Head of caudate nucleus (tissue), 42 donors: ENCODE measurements at places on chromosomes 13 and 19.

DNA sequence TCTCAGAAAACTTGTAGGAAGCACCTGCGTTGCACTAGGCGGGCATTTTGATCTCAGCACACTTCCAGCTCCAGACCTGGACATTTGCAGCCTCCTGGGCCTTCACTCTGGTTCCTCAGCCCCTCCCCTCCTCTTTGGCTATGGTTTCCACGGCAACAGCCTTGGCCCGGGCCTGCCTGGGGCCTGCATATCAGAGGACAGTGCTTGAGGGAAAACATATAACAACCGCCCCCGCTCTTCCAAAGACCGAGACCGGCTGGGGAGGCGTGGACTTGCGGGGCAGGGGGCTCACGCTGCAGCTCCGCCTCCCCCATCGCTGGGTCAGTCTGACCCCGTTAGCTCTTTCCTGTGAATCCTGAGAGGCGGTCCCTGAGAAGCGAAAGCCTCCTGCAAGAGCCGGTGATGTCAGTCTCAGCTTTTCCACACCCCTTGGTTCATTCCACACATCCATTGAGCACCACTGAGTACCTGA is 125.7 kb upstream of the PEG3 start:
- no peak for DNase-seq

DNA sequence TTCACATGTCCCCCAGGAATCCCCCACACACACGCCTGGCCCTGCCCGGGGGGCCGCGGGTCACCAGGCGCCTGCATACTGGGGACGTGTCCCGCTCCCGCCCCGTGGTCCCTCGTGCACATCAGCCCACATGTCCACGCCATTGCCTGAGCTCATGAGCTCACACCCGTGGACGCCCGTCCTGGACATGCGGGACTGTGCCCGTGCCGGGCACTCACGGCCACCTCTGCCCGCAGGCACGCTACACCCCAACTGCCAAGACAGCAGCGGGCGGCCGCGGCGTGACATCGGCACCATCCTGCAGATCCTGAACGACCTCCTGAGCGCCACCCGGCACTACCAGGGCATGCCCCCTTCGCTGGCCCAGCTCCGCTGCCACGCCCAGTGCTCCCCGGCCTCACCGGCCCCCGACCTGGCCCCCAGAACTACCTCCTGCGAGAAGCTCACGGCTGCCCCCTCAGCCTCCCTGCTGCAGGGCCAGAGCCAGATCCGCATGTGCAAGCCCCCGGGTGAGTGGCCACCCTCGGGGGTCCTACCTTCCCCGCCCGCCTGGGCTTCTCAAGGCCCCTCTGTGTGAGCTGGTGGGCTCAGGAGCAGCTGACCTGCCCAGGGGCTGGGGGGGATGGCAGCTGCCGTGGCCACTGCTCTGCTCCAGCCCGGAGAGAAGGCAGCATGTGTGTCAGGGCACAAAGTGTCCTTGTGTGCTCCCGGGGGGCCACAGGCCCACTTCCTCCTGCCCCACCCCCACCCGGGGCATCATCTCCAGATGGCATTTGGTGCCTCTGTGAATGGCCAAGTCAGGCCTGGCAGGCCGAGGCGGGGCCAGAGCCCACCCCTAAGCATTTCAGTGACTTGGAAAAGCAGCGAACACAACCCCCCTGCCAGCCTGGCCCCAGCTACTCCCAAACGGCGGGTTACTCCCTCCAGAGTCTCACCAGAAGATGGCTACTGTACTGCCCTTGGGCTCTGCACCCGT is 7.1 kb downstream of the MIDN start:
- DNase-seq = peak; percentile 89

DNA sequence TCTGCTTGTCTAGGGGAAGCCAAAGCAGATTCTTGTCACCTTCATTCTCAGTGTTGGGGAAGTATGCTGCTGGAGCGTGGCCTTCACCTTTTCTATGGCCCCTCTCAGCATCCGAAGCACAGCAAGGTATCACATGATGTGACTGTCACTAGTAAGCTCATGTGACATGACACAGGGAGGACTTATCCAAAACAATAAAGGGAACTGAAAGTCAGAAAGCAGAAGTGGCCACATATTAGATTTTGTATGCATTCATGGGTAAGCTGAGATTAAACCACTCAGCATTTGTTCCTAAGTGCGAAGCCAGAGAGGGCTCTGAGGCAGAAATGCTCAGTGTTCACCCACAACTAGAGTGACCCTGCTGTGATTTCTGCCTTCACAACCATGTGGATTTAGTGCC is 72.8 kb upstream of the PCDH8 start:
- no peak for DNase-seq

DNA sequence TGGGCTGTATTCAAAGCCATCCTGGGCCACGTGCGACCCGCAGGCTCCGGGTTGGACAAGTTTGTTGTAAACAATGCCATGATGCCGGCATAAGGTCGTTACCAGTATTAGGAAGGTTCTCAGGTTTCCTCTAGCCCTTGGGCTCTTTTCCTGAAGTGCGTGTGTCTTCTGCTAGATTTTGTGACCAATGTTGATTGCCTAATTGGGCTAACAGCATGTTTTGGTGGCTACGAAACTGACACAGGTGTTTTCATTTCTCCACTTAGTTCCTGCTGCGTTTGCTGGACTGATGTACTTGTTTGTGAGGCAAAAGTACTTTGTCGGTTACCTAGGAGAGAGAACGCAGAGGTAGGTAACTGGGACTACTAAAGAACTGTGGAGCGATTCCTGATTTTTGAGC is 20.3 kb downstream of the ALOX5AP start:
- DNase-seq = no peak

- no peak for DNase-seq
Observed at GRCh38 chr19:29666578-29667386, 1.5 kb downstream of the PLEKHF1 start.

- no peak for DNase-seq
Observed at GRCh38 chr19:10316229-10317044, 622 bp upstream of the FDX2 start.

DNA sequence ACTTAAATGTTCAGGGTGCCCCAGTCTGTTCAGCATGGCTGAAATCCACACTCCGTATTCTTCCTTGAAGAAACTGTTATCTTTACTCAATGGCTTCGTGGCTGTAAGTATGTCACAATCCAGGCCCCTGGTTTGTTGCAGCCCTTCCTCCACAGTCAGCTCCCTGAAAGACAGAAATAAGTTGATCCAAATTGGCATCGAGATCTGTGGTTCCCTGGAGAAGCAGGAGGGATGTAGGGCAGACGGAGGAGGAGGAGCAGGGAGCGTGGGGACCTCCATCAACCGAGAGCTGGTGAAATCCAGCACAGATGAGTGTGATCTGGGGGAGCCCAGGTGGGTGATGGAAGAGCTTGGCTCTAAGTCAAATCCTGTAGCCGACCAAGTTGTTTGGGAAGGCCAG is 304 bp downstream of the TSPAN16 start:
- DNase-seq = peak; percentile 53

- no peak for DNase-seq
Observed at GRCh38 chr13:106859533-106859904, 291.6 kb upstream of the ARGLU1 start.

DNA sequence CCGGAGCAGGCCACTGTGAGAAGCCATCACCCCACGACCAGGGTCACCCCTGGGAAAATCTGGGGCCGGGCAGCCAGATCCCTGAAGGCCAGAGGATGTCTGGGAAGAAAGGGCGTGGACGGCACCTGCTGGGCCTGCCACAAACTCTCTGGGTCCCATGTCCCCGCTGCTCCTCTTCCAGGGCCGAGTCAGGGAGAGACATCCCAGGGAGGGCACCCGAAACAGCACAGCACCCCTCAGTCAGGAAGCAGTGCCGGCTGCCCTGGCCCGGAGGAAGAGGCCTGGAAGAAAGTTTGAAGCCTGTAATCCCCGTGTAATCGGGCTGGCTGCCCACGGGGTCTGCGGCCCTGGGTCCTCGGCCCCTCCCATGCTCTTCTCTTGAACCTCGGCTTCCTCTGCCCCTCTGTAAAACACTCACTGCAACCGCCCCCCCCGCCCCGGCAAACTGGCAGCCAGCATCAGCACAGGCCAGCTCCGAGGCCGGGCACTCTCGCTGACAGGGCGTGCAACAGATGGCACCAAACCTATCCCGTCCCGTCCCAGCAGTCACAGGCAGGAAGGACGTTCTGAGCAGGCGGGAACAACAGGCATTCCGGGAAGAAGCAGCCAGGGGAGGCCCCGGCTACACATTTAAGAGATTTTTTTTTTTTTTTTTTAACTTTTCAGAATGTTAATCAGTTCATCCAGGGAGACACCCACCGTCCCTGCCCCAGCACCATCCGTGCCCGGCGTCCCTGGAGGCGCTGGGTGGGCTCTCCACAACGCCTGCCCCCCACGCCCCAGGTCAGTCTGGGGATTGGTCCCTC is 1.5 kb downstream of the SBNO2 start:
- peak; percentile 39 for DNase-seq

DNA sequence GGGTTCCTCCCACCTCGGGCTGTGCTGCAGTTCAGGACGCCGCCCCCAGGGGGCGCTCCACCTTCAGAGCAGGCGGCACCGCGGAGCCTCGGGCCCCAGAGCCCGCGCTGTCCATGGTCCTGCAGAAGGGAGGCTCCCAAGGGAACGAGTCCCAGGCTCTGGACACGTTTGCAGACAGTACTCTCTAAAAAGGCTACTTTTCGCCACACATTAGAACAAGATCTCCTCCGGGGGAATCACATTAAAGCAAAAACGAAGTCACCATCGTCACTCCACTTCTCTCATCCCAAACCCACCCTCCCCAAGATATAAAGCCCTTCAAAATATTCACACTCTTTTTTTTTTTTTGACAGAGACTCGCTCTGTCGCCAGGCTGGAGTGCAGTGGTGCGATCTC is 4.6 kb upstream of the SIGLEC10 start:
- DNase-seq = peak; percentile 79

DNA sequence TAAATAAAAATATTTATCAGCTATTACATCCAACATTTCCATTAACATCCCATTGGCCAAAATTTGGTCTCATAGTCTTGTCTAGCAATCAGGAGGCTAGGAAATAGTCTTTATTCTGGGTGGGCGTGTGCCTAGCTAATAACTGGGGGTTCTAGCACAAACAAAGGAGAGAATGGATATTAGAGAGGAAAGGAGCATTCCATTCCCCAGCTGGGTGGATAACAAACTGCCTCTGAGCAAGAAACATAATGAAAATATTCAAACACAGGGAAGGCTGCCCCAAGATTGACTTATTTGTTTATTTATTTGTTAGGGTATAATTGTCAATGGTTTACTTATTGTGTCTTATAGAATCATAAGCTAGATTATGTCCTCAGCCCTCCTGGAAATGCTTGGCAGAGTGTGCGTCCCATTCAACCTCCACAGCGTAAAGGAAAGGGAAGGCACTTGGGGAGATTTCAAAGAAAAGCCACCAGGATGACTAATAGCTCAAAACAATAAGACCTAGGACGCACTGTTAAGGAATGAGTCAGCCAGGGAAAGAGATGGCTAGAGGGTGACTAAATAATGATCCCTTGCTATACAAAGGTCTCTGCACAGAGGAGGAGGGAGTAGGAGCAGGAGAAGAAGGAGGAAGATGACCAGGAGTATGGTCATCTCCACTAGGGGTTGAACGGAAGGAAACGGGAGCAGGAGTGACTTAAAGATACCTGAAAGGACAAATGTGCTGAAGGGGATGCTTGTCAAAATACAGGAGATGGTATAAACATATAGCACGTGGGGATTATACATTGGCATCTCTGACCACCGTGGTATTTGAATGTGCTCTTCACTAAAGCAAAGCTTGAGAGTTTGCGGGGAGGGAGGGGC is 23.5 kb upstream of the USP12 start:
- no peak for DNase-seq

- no peak for DNase-seq
Observed at GRCh38 chr19:16168465-16169081, 4.8 kb downstream of the CIB3 start.

DNA sequence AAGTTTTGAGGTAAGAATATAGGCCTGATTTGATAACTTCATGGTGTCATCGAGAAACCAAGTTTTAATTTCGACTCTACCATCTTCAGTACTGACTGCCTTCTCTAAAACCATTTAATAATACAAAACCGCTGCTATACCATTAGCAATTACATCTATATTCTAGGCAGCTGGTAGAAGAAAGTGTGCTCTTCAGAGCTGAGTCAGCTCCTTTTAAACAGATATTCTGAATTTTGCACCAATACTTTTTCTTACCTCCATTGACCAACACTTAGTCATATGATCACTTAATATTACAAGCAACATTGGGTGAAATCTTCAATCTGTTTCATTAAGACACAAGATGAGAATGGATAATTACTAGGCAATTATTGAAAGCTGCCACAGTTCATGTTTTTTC is 1667.8 kb downstream of the PCDH9 start:
- no peak for DNase-seq

- DNase-seq = no peak
Observed at GRCh38 chr13:93248627-93249047, 22.0 kb downstream of the GPC6 start.

DNA sequence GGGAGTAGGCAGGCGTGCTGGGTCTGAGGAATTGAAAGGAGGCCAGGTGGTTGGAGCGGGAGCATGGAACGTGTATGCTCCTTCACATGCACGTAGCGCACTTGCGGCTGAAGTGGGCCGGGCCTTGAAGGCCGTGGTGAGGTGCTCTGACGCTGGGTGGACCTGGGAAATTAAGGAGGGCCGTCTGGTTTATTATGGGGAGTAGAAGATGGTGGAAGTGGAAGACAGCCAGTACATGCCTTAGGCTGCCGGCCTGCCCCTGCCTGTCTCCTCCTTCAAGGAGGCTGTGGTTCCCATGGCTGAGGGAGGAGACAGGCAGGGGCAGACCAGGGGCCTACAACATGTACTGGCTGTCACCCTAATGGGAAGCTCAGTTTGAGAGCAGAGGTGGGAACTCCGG is 23.9 kb downstream of the GATAD2A start:
- DNase-seq = no peak
